Activated CD4-positive, alpha-beta T cell treated with anti-CD3 and anti-CD28 coated beads, Interleukin-2, amount 50 U/mL, for 1 hour (primary cell): ENCODE measurements at places on chromosomes 1 and 21.

GRCh38 chr1:178740491-178740890, 15.4 kb downstream of the RALGPS2 start:
- no peak for DNase-seq

DNA sequence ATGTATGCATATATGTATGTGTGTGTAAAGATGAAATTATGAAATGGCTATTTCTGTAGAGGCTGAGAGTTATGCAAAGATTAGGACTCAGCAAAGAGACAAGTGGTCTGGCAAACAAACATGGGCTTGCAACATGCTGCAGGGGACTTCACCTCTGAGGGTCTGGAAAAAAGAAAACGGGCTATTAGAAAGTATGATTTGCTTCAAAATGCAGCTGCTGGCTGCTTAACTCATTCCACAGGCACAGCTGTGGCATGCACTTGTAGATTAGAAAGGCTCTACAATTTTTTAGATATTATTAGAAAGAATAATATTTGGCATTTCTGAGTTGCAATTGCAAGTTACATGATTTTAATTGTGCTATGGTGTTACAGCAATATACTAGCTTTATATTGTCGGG, 90.4 kb downstream of the ADAMTS1 start:
- no peak for DNase-seq

GRCh38 chr1:205939690-205940330, 3.4 kb downstream of the SLC26A9 start:
- no peak for DNase-seq

DNA sequence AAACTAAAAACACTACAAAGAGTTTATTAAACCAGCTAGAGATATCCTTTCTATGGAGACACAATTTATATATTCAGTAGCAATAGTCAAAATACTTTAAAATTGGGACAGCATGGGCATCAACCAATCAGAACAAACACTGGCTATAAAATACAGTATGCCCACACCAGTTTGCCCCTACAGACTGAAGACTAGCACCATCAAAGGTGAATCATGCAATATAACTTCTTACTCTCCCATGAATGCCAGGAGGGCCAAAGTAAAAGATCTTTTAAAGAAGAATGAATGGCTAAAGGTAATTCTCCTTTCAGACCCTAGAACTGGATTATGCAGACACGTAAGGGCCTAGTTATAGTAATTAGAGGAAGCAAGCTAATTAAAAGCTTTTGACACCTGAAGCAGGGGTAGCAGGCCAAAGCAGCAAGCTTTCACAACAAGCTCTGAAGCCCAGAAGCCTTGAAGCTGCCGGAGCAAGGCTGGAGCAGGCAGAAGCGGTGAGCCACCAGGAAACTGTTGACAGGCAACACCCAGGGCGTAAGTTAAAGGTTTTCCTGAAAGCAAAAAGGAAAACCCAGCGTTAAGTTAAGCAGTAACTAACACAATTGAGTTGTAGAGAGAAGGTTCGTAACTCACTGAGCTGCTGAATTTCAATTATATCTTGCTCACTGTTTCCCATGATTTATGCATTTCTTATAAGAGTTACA, 99.3 kb downstream of the CDC42BPA start:
- no peak for DNase-seq

DNA sequence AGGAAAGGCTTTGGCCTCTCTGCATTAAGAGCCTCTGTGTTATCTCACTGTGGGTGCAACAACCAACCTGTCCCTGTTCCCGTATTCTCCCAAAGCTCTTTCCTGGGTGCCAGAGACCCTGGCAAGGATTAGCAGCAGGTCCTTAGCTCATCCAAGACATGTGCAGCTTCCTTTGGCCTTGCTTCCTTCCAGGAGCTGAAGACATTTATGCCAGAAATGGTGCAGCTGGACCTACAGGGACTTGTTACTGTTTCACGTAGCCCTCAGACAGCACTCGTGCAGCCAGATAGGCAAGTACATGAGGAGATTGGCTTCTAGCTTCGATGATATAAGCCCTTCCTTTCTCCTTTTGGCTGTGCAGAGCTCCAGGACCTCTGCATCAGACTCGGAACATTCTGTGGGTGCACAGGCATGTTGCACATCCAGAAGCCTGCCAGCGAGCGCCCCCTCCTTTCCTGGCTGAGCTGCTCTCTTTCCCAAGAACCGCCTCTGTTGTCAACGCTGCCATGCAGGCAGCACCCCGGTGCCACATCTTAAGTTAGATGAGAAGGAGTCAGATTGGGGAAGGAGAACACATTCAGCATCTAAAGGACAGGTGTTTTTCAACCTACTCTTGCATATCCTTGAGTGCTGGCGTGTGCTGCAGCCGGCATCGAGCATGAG, 284.5 kb upstream of the PLXNA2 start:
- no peak for DNase-seq

- no peak for DNase-seq
Measured at GRCh38 chr1:114719424-114719787, 2.8 kb upstream of the NRAS start.
